ENCODE measurements at places on chromosomes 6 and 20. TPM values are rescaled to one million over a fixed set of nuclear protein-coding genes. Genes with fewer than 3 reads are reported as not detected.

The SOX12 gene
- total RNA-seq: 13.8 TPM

DNA sequence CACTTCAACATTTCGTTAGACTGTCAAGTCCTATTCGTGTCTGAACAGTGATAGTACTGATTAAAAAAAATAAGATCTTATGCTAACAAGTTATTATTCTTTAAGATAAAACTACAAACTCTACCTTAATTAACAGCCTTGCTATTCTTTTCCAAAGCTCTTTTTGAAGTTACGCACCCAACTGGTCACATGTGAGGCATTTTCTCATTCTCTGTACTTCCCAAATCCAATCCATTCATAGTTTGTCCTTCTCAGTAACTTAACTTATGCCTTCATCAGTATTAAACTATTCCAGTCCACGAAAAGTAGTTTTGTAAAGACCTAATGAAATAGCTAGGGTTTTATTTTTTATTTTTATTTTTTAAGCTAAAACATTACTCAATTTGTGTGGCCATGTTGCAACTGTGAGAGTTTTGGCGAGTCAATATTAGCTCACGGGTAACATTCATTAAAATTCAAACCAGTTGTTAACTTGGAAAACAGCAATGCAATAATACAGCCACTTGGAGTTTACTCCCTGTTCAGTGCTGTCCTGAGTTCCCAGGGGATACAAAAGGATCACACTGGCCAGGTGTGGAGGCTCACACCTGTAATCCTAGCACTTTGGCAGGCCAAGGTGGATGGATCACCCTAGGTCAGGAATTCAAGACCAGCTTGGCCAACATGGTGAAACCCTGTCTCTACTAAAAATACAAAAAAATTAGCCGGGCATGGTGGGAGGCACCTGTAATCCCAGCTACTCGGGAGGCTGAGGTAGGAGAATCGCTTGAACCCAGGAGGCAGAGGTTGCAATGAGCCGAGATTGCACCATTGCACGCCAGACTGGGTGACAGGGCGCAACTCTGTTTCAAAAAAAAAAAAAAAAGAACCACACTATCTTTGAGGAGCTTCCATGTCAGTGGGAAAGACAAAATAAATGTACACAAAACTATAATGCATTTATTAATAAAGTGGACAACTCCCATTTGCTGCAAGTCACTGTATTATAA is 27.9 kb upstream of the EEF1A1 start:
- DNase-seq: no peak

DNA sequence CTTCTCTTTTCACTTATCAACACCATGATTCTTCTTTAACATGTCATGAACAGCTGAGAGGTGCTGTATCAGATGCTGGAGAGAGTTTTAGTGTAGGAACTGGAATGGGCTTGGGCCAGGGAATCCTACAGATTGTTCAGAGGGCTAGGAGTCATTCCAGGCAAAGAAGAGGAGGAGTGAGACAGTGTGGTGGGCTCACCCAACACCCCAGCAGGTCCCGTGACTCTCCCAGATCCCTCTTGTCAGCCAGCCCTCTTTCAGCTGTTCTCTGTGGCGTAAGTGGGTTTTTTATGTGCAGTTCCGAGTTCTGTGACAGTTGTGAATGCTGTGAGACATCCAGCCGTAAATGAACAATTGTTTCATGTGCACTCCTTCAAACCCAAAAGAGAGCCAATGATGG is 31.4 kb upstream of the CEP162 start:
- no peak for DNase-seq

GRCh38 chr20:57391439-57392301 is 474 bp downstream of the RBM38 start:
- peak; percentile 34 for DNase-seq

DNA sequence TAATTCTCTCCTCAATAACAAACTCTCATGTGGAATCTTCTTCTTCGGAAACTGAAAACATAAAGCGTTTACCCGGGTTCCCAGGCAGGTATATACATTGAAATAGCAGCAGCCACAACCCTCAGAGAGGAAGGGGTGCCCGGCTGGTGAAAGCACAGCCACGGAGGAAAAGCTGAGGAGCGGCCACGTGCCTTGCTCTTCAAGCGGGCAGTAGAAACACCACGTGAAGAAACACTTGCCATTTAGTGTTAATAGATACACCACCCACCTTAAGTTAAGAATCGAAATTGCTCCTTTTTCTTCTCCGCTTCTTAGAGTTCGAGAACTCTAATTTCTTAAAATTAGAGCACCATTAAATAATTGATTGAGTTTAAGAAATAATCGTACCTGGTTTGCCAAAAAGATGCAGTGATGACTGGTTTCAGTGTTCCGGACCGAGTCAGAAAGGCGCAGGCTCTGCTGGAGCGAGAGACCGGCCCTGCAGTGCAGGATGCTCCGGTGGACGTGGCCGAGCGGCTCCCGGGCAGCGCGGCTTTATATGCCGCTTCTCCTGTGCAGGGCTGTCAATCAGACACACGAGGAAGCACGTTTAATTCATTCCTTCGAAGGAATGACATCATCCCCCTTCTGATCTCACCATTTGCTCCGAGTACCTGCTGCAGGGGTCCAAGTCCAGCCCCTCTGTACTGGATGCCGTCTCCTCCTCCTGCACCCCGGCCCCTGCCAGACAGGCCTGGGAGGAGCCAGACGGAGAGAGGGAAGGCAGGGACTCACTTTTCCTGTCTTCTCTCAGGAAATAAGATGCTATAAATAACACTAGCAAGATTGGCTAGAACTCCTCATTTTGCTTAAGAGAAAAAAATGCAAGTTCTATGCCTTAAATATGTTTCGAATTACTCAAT is at the start of gene THBS2:
THBS2 (minus strand) TSS at position 510 of the 902 bp plus-strand sequence. CDS start 3,062 bp downstream, outside the sequence.
- no peak for DNase-seq

The WFDC5 gene
- total RNA-seq: not detected
